ENCODE measurements at places on chromosomes 4 and X.
A peak's percentile ranks its signal among the peaks of the same experiment; 100 is the strongest.

DNA sequence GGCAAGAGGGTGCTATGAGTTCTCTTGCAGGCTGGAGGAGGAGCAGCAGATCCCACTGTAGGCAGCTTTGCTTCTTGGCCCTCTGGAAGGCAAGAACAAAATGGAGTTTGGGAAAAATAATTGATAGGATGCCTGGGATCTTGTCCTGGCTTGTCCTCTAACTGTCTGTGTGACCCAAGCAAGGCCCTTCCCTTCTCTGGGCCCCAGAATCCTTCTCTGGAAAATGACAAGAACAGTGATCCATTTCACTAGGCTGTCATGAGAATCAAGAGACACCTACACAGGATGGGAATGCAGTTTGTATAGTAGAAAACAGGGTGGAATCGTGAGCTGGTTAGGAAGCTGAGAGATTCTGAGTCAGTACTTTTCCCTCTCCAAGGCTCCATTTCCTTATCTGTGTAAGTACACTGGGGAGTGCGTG lies 133.3 kb downstream of the PJA1 start:
- no peak for DNase-seq

DNA sequence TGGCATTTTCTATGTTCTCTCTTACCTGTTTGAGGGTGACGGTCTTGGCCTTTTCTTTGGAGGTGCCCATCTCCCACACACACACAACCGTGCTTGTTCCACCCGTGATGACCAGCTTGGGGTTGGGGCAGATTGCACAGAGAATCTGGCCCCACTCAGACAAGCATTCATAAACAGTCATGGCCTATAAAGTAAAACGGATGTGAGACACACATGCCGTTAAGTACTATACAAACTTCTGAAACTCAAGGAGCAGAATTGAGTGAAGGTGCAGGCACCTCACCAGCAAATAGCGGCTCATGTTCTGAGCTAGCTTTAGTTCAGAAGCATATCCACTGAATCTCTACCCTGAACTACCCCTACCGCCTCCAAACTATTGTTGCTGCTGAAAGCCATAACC lies 107.6 kb downstream of the CDS1 start:
- DNase-seq, result no peak

- no peak for DNase-seq
These were observed 7.9 kb upstream of the PTPN13 start for GRCh38 chr4:86586160-86586572.

DNA sequence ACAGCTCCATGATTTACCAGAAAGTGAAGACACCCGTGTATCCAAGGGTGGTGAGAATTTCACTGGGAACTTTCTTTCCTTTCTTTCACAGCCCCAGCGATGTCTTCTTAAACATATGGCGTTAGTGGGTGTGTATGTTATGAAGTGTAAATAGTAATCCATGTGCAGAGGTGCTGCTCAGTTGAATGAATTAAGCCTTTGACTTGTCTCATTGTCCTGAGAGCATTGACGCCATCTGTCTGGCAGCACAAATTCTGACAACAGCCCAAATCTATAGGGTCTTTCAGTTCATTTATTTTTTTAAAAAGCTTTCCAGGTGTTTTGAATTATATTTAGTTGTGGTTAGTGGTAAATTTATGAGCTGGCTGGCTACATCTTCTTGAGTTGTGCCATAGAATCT lies 69.4 kb downstream of the CLCN5 start:
- no peak for DNase-seq

GRCh38 chrX:15567886-15568616 lies 32.7 kb downstream of the ACE2 start:
- no peak for DNase-seq

- no peak for DNase-seq
These were observed 21.4 kb downstream of the PHEX start for GRCh38 chrX:22053481-22053880.

DNA sequence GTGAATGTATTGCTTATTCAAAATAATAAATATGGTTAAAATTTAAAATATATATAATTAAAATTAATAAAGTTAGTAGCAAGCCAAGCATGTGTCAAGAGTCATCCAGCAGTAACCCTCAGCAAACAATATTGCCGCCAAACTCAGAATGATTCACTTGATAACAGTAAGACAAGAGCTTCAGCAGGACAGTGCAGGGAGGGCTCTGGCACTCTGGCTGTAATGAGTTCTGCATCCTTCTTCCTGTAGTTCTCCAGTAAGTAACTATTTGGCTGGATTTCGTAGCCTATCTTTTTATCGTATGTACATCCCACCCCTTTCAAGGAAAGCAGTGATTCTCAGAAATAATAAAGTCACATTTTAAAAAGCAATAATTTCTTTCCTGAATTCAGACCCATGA lies 17.6 kb downstream of the OTUD6A start:
- no peak for DNase-seq

DNA sequence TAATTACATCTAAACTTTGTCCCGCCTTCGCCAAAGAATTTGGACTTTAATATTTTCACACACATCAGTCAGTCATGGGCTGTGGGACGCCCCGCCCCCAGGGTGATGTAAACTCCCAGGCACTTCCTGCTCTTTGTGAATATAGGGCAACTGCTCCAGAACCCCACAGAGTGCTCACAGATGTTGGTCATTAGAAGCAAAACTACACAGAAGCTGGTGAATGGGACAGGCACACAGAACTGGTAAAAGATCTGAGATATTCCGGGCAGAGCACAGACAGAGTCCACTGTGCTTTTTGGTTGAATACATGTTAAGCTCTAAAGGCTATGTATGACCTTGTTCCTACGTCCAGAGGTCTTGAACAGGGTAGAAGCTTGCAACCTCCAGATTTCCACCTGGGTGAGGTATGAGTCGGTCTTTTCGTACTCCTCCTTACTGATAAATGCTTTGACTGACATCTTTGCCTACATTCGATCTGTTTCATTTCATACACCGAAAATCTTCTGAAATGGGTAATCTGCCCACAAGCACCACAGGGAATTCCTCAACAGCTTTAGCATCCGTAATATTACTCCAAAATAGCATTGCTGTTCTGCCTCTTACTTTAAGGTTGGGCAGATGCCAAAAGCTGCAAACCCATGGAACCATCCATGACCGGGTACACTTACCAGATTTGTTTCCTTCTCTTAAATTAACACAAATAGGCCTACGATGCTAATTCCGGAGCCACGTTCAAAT lies 144.6 kb downstream of the AMELX start:
- no peak for DNase-seq

GRCh38 chrX:118823263-118824172 lies at the start of gene ZCCHC12:
Gene ZCCHC12 (plus strand): TSS chrX:118823824. CDS start chrX:118825245, 1,421 bp downstream.
- peak; percentile 16 for DNase-seq

DNA sequence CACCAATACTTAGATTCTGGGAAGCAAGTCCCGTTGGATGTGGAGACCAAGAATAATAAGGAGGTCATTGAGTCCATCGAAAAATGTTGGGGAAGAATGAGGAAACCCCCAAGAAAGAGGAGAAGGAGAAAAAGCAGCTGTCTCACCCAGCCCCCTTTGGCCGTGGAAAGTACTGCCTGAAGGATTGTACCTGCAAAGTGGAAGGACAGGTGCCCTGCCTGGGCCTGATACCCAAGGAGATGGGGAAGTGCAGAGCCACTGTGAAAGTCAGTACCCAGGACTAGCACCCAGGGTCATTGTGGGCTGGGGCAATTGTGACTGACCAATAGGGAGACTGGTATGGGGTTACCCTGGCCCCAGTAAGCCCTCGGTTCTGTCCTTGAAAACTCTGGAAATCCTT lies 13.8 kb upstream of the CFAP299 start:
- DNase-seq, result no peak
